ENCODE measurements at places on chromosomes 12 and 14. TPM values are rescaled to one million over a fixed set of nuclear protein-coding genes. Genes with fewer than 3 reads are reported as not detected.
A peak's percentile ranks its signal among the peaks of the same experiment; 100 is the strongest.

The OTX2 gene
- total RNA-seq, result not detected

The ERBB3 gene
- total RNA-seq, result 0.51 TPM

DNA sequence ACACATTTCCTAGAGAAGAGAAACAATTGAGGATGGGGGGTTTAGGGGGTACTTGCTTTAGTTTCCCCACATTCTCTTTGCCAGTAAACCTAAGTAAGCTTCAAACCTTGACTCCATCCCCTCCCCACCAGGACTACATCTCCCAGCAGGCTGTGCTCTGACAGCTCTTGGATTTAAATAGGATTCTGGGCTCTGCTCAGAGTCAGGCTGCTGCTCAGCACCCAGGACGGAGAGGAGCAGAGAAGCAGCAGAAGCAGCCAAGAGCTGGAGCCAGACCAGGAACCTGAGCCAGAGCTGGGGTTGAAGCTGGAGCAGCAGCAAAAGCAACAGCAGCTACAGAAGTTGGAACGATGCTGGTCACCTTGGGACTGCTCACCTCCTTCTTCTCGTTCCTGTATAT lies 20.6 kb downstream of the RDH12 start:
- no peaks in the 10 kb centered on the region for H3K36me3 ChIP-seq
- H3K27me3 ChIP-seq, result peaks cover 22% of the 10 kb centered on the region
- no peak overlapping the region for H3K4me3 ChIP-seq
- H3K27ac ChIP-seq, result no peak overlapping the region

DNA sequence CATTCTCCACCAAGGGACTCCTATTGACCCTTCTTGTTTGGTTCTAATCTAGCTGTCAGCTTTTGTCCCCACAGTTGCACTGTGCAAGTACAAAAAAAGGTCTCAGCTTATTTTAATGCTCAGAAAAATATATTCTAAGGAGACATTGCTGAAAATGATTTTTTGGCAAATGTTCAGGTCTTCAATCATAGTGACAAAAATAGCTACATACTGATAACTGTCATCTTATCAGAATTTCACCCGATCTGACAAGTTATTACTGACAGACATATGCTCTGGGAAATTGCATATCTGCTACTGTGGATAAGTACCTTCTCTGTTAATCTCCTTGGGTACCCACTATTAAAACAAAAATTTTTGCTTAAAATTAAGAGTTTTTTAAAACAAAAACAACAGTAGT lies 263.6 kb downstream of the FLRT2 start:
- no peak for DNase-seq
- H3K4me3 ChIP-seq, result no peak overlapping the region
- H3K4me1 ChIP-seq, result no peaks in the 10 kb centered on the region
- H3K27ac ChIP-seq, result no peak overlapping the region
- H3K27me3 ChIP-seq, result no peaks in the 10 kb centered on the region

The CALCOCO1 gene
- total RNA-seq, result 19.2 TPM

GRCh38 chr12:45974171-45974719 lies 16.1 kb downstream of the SCAF11 start:
- H3K27ac ChIP-seq, result no peak overlapping the region
- H3K27me3 ChIP-seq, result no peaks in the 10 kb centered on the region
- peaks cover 49% of the 10 kb centered on the region for H3K36me3 ChIP-seq
- H3K4me3 ChIP-seq, result no peak overlapping the region
- DNase-seq, result no peak

- no peaks in the 10 kb centered on the region for H3K27me3 ChIP-seq
- DNase-seq, result no peak
- H3K4me1 ChIP-seq, result peaks cover 51% of the 10 kb centered on the region
- H3K36me3 ChIP-seq, result peaks cover 12% of the 10 kb centered on the region
- H3K27ac ChIP-seq, result peak overlapping the region; percentile 94
Observed at GRCh38 chr12:118358612-118359540, 13.8 kb downstream of the TAOK3 start.

DNA sequence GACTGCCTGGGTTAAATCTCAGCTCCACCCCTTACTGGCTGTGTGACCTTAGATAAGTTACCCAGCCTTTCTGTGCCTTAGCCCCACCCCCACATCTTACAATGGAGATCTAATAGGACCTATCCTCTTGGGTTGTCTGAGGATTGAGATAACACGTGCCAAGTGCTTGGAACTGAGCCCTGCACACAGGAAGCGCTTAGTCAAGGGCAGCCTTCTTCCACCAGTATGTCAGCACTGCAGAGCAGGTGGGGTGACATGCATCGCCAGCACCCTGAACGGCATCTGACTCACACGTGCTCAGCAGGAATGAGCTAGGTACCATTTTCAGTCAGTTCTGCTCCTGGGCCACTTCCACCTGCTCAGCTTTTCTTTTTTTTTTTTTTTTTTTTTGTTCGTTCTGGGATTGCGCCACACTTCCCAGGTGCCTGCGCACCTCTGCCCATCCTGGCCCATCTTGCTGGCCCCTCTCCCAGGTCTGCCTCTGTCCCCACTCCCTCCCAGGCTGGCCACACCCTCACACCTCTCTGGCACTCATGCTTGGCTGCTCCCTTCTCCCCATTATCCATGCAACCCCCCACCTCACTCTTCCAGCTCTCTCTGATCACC lies 19.6 kb downstream of the LGMN start:
- DNase-seq, result no peak
- H3K36me3 ChIP-seq, result peaks cover 2% of the 10 kb centered on the region
- peaks cover 18% of the 10 kb centered on the region for H3K4me1 ChIP-seq
- peaks cover 42% of the 10 kb centered on the region for H3K27me3 ChIP-seq
- no peak overlapping the region for H3K4me3 ChIP-seq

GRCh38 chr14:55540847-55541773 lies 38.9 kb upstream of the KTN1 start:
- no peak overlapping the region for H3K27ac ChIP-seq
- no peaks in the 10 kb centered on the region for H3K27me3 ChIP-seq
- no peak for DNase-seq

- peaks cover 4% of the 10 kb centered on the region for H3K27me3 ChIP-seq
- H3K27ac ChIP-seq, result no peak overlapping the region
- DNase-seq, result no peak
- peaks cover 41% of the 10 kb centered on the region for H3K4me1 ChIP-seq
- H3K4me3 ChIP-seq, result no peak overlapping the region
Observed at GRCh38 chr14:68727315-68728047, 65.4 kb downstream of the ZFP36L1 start.

The RPL10L gene
- not detected for total RNA-seq

DNA sequence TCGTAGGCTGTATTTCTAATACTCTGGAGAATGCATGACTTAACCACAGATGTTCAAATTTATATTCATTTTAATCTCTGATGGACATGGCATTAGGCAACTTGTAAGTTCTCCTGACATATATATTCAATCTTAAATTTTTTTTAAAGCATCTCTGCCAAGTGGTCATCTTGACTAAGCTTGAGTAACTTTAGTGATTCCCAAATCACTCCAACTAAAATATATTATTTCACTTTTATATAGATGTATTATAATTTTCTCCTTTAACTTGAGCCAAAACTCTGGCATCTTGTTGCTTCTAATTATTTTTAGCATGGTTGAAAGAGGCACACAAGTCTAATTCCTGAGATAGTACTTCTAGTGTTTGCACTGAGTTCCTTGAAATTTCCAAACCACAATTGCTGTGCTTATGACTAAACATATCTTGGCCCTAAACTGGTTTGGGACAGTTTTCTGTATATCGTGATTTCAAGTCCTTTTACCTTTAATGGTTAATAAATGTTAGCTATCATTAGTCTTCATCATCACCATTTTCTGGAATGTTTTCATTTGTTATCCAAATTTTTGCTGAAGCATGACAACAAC lies 8.4 kb downstream of the LRFN5 start:
- no peaks in the 10 kb centered on the region for H3K4me1 ChIP-seq
- no peak for DNase-seq
- peaks cover 17% of the 10 kb centered on the region for H3K27me3 ChIP-seq

The GPR33 gene
- total RNA-seq, result not detected

DNA sequence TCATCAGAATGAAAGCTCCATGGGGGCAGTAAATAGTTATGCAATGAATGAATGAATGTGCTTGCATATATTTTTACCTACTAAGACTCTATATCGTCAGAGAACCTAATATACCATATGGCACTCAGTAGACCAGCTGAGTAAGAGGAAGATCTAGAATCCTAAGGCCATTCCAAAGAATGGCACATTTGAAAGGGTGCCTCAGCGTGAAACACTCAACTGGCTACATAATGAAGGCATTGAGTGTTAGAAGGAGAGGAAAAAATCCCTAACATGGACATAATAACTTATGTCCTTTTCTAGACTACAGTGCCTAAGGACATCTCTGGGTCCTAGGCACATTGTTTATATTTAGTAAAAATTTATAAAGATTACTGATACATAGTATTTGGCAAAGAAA lies 61.7 kb upstream of the ARID2 start:
- peaks cover 11% of the 10 kb centered on the region for H3K36me3 ChIP-seq
- peaks cover 51% of the 10 kb centered on the region for H3K4me1 ChIP-seq
- no peak overlapping the region for H3K27ac ChIP-seq
- H3K27me3 ChIP-seq, result no peaks in the 10 kb centered on the region
- DNase-seq, result no peak
- H3K4me3 ChIP-seq, result no peak overlapping the region

DNA sequence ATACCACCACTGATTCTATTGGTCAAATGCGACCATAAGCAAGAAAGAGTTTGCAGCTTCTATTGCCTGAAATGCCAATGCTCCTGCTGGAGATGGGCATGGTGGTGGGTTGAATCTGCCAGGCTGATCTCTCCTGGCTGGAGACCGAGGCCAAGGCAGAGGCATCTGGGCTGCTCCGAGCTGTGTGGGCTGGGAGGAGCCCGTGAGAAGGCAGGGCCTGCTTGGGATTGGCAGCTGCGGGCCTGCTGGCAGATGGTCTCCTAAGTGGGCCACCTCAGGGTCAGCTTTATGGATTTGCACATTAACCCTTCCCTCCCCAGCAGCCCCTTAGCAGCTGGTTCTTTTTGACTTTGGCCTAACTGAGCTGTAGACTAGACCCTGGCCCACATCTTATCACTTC lies 25.4 kb downstream of the SRRM4 start:
- no peak overlapping the region for H3K27ac ChIP-seq
- DNase-seq, result no peak
- no peaks in the 10 kb centered on the region for H3K4me1 ChIP-seq
- no peaks in the 10 kb centered on the region for H3K36me3 ChIP-seq

DNA sequence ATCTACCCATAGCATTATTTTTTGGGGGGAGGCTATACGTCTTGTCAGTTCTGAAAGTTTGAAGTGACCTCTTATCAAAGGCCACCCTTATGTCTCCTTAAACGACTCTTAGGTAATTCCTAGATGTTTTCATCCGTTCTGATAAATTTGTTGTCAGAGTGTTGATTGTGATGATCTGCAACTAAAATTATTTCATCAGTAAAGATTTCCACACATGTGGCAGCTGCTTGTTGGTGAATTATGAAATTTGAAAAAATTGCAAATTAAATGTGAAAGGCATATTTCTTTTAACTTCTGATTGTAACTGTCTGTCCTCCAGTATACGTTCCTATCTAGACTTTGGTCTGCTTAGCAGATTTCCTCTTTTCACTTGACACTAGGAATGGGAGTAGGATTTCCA lies 1.4 kb downstream of the ADIPOR2 start:
- H3K36me3 ChIP-seq, result peaks cover 22% of the 10 kb centered on the region
- peak overlapping the region; percentile 99 for H3K4me3 ChIP-seq
- peak overlapping the region; percentile 96 for H3K27ac ChIP-seq
- H3K4me1 ChIP-seq, result peaks cover 64% of the 10 kb centered on the region
- no peak for DNase-seq

DNA sequence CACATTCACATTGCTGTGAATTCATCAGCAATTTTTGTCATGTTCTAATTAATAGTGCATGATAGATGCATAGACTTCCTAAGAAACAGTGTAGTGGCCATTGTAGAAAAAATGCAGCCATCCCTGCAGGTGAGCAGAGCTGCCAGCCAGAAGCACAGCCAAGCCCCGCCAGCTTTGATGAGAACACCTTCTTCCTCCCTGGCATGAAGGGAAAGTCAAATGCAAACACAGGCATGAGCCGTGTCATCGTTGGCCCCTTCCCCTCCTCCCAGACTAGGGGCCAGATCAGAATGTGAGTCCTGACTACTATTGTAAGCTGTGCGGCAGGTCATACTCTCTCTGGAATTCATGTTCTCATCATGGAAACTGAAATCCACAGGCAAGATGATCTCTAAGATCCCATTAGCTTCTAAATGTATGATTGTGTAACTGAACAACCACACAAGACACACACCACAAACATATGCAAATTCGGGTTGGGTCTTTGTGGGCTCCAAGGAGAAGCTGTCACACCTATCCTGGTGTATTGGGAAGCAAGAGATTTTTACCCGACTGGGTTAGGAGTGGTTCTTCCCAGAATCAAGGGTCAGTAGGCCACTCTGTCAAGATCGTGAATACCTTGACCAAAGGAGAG lies 2.8 kb upstream of the AQP2 start:
- no peaks in the 10 kb centered on the region for H3K36me3 ChIP-seq
- H3K27me3 ChIP-seq, result peaks cover 2% of the 10 kb centered on the region
- DNase-seq, result no peak
- H3K4me3 ChIP-seq, result no peak overlapping the region

- no peaks in the 10 kb centered on the region for H3K4me1 ChIP-seq
- peaks cover 5% of the 10 kb centered on the region for H3K27me3 ChIP-seq
- H3K27ac ChIP-seq, result no peak overlapping the region
- no peak overlapping the region for H3K4me3 ChIP-seq
Observed at GRCh38 chr14:97262336-97262735, 465.2 kb downstream of the VRK1 start.

DNA sequence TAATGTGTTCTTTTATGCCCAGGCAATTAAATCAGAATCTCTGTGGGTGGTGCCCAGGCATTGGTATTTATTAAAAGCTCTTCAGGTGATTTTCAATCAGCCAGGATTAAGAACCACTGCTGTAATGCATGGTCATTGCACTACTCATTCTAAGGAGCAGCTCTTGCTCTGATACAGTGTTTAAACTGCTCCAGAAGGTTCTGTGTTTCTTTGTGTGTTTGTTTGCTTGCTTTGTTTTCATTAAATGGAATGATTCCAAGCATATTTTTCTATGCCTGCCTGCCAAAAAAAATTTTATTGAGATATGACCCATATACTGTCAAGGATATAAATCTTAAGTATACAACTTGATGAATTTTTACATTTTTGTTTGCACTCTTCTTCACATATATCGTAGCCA lies 54.0 kb downstream of the KCNK13 start:
- DNase-seq, result no peak
- no peak overlapping the region for H3K4me3 ChIP-seq
- H3K27ac ChIP-seq, result no peak overlapping the region
- H3K36me3 ChIP-seq, result no peaks in the 10 kb centered on the region

- no peak overlapping the region for H3K27ac ChIP-seq
- H3K27me3 ChIP-seq, result no peaks in the 10 kb centered on the region
- no peaks in the 10 kb centered on the region for H3K4me1 ChIP-seq
- H3K4me3 ChIP-seq, result no peak overlapping the region
- no peaks in the 10 kb centered on the region for H3K36me3 ChIP-seq
- DNase-seq, result no peak
Observed at GRCh38 chr12:116838365-116838764, 42.9 kb downstream of the HRK start.

The LYZ gene
- total RNA-seq, result not detected

The SOAT2 gene
- not detected for total RNA-seq

The IFNG-AS1 gene
- total RNA-seq, result 0.41 TPM

The CCDC197 gene
- not detected for total RNA-seq

- peaks cover 32% of the 10 kb centered on the region for H3K4me1 ChIP-seq
- H3K27ac ChIP-seq, result peak overlapping the region; percentile 86
- peaks cover 1% of the 10 kb centered on the region for H3K27me3 ChIP-seq
- DNase-seq, result no peak
- peaks cover 48% of the 10 kb centered on the region for H3K36me3 ChIP-seq
Observed at GRCh38 chr12:120085920-120086645, 30.5 kb downstream of the RAB35 start.

The CLEC6A gene
- not detected for total RNA-seq

Measured in activated T-helper 1 cell treated with anti-CD3 and anti-CD28 coated beads, Interleukin-12 subunit alpha, Interleukin-12 subunit beta, Interleukin-2, Interleukin-4 antibody, amounts not matched to agents 30 ng/mL and 10 ng/mL and 1 ng/mL, durations not matched to agents 14 hours and 24 hours and 36 hours (primary cell).